ENCODE measurements at places on chromosomes 6 and 20.
A peak's percentile ranks its signal among the peaks of the same experiment; 100 is the strongest.

DNA sequence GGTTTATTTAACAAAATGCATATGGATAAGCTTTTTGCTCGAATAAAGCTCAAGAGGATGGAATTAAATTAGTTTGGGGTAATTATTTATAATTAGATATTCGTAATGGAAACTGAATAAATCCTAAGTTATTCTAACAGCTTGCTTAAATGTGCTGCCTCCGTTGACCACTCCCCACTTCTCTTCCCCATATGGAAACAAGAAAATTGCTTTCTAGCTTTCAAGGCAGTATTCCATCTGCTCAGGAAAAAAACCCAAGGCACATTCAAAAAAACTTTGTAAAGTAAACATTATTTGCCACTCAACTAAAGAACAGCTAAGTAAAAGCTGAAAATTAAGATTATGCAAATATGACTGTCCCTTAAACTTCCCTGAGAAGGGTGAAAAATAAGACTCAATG is 369.2 kb downstream of the HAO1 start:
- DNase-seq: no peak

- no peak for DNase-seq
Measured at GRCh38 chr6:139475241-139475640, 100.8 kb upstream of the CITED2 start.

DNA sequence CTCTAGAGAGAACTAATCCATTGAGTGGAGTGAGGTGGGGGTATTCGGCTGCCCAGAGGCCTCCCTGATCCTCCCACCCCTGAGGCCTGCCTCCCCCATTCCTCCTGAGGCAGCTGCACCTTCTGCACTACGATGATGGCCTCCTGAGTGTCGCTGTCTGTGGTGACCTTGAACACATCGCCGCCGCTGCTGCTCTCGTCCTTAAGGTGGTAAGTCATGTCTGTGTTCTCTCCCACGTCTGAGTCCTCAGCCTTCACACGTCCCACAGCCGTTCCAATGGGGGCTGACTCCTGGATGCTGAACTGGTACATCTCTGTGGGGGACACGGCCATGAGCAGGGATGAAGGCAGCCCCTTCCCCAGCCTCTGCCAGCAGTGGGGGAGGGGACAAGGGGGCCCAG is 94.8 kb downstream of the CD40 start:
- no peak for DNase-seq

DNA sequence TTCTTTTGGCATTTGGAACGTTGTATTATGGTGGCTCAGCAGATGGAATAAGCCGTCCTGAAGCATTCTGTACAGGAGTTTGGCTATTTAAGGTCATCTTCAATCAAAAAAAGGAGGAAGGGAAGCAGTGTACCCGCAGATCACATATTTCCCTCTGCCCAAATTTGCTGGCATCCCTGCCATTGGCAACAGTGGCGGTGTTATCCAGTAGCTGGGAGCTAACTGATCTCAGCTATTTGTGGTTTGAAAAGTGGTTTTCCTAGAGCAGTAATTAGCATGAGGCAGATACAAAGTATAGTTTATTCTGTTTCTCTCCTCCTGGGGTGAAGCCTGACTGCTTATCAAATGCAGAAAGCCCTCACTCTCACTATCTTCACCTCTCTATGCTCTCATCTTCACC is 576.8 kb downstream of the QKI start:
- no peak for DNase-seq

- no peak for DNase-seq
Measured at GRCh38 chr6:156102129-156102528, 646.5 kb upstream of the NOX3 start.

- no peak for DNase-seq
Measured at GRCh38 chr6:139744891-139745290, 370.4 kb upstream of the CITED2 start.

- no peak for DNase-seq
Measured at GRCh38 chr20:35641743-35642142, 23.0 kb downstream of the CPNE1 start.

GRCh38 chr6:79005497-79005896 is 72.6 kb downstream of the PHIP start:
- DNase-seq: no peak

- no peak for DNase-seq
Measured at GRCh38 chr20:10783707-10784553, 110.1 kb upstream of the JAG1 start.

DNA sequence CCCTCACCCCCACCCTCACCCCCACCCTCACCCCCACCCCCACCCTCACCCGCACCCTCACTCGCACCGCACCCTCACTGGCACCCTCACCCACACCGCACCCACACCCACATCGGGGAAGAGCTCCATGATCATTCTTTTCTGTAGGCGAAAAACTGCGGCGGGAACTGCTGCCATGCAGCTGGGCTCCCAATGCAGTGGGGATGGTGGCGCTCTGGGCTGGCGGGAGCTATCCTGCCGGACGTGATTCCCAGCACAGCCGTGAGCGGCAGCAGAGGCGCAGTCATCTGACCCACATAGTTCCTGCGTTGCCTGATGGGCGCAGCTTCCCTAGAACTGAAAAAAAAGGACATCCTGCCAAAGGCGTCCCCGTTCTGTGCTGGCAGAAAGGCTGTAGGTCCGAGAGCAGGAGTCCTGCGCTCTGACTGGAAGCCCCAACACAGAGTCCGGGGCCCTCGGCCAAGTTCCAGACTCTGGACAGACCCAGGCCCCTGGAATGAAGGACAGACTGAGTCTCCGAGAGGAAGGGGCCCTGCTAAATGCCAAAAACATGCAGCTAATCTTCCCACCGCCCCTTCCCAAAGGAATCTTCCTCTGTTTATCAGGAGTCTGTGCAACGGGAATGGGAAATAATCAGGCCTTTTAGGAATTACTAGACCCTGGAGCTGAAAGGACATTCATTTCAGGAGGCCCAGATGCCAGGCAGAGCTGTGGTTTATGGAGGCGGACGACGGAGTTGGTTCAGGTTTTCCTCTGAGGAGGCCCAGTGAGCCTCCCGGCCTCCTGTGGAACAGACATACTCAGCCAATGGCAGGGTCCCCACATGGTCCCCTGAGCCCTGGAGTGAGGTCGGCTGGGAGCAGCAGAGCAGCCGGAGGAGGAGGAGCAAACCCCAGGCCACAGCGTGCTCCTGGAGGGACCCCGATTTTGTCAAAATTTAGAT is 14.1 kb upstream of the TCFL5 start:
- no peak for DNase-seq

GRCh38 chr6:121544691-121545090 is 109.2 kb downstream of the GJA1 start:
- DNase-seq: no peak

DNA sequence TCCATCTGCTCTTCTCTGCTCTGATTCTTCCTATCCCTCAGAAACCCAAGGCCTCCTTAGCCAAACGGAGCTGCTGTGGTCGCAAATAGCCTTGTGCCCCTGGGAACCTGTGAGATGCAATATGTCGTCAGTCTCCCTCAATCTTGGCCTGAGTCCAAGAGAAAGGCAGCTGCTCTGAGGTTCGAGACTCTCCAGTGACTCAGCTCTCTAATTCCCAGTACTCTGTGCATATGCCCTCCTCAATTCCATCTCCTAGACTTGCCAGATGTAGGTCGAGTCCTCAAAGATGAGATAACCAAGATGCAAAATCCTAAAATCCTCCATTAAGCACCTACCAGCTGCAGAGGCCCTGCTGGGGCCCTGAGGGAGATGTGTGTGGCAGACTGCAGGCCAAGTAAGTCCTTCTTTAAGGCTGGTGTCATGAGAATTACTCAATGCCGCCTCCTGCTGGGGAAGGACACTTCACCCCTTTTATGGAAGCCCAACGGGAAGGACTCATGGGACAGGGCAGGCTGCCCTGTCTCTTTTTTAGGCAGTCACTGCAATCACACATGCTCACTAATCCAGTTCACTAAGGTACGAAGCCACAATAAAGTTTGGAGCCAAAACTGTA is 28.5 kb downstream of the C6orf15 start:
- peak; percentile 45 for DNase-seq

- no peak for DNase-seq
Measured at GRCh38 chr6:3867641-3868502, 18.7 kb downstream of the FAM50B start.

GRCh38 chr20:31739550-31739977 is 474 bp downstream of the TPX2 start:
- DNase-seq: no peak

DNA sequence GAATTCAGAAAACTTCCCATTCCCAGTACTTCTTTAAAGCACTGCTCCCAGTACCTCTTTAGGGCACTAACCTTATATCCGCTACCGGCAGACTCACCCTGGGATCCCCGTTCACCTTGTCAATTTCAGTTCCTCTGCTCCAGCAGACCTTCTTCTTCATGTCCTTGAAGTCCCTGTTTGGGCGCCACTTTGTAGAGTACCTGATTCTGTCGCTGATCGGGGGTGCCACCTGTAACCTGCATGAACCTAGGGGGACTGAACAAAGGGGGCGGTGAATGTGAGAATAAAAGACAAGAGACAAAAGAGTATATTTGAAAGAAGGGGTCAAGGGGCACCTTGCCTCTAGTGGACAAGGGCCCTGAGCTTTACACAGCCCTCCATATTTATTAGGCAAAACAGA is 4.9 kb upstream of the GINS1 start:
- no peak for DNase-seq

- DNase-seq: no peak
Measured at GRCh38 chr6:4403828-4404227, 268.5 kb upstream of the ECI2 start.

DNA sequence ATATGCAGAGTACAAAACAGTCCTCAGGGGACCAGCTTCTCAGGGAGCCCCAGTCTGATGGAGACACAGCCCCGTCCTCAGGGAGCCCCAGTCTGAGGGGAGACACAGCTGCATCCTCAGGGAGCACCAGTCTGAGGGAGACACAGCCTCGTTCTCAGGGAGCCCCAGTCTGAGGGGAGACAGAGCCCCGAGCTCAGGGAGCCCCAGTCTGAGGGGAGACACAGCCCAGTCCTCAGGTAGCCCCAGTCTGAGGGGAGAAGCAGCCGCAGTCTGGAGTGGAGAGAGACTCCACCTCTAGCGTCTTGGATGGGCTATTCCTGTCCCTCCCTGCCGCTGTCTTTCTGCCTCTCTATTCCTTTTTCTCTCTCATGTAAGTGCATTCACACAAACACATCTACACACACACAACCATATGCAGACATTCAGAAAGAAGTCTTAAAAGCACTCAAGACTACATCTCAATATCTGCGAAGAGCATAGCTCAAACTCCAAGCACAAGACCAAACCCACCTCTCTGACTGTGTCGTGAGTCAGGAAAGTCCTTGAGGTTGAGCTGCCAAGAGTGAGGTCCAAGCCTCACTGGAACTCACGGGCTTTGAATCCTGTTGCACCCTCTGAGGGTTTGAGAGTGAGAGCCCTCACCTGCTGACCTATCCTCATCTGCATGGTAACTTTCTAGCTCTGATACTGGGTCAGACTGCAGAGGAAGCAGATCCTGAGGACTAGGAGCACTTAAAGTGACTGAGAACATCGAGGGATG is 53.1 kb upstream of the SAYSD1 start:
- DNase-seq: no peak

DNA sequence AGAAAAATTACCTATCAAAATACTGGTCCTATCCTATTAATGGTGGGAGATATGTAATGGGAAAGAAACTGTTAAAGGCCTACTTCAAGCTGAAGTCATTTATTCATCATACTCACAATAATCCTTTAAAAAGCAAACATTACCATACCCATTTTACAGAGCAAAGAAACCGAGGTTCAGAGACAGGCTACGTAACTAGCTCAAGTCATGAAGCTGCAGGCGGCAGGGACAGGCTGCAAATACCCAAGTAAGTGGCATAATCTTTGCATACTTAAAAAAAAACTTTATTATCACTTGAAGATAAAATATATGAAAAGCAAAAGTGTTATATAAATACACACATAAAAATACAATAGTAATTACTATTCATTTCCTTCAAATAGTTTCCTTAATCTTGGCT is 2.6 kb downstream of the RALGAPA2 start:
- no peak for DNase-seq

- DNase-seq: no peak
Measured at GRCh38 chr6:150622941-150623874, 23.5 kb downstream of the PLEKHG1 start.

DNA sequence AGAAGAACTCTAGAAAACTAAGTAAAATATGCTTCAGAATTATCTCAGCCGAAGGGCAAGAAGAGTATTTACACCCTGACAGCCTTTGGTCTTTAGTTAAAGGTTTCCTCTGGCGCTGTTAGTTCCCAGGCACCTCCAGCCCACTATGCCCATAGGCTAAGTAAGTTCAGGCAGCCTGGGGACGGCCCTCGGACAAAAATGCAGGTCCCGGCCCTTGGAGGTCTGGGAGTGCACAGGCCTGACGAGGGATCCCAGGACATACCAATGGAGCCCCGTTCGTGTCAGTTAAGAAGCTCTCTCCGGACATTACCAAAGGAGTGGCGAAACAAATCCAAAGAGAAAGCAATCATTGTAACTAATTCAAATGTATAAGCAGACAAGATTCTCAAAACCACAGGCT is 311.8 kb downstream of the CD83 start:
- no peak for DNase-seq

DNA sequence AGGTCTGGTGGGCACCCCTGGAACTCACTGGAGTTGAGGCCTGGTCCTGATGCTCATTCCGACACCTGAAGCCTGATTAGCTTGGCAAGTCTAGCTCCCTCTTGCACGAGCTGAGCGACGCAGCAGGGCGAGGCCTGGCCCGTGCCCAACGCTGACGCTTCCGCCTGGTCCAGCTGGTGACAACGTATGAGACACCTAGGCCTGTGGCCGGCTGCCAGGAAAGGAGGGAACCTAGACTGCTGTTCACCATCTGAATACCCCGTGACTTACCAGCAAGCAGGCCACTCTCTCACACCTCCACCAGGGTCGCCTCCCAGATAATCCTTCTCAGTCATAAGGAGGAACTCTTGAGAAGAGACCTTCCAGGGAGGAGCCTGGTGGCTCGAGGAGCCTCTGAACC is 24.5 kb downstream of the YTHDF1 start:
- DNase-seq: no peak

GRCh38 chr20:41784209-41784958 is 166.2 kb upstream of the CHD6 start:
- DNase-seq: no peak

GRCh38 chr6:14857501-14857900 is 388.4 kb upstream of the JARID2 start:
- DNase-seq: peak; percentile 76

DNA sequence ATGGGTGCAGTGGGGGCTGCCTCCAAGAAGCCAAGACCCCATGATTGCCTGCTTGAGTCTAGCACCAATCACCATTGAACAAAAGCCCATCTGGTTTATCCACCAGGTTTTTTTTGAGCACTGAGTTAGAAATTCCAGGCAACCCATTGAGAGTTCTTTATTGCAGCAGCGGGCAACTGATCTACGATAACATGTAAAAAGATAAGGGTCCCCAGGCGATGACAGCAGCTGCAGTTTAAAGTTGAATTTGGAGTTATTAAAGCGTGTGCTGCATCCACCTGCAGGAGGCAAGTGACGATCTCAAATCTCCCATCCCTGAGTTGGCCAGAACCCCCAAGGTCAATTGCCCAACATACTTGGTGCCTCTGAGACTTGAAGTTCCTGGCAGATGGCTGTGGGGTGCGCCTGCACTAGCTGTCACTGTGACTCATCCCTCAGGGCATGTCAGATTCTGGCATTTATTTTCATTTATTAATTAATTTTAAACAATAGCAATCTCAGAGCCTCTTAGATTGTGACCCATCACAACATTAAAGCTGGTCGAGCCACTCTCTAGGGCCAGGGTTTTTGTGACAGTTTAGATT is 290.4 kb upstream of the SULF2 start:
- no peak for DNase-seq

All from activated naive CD4-positive, alpha-beta T cell treated with Interleukin-2 at 50 U/mL for 16 hours (primary cell).